ENCODE measurements at places on chromosomes 7 and 10.

DNA sequence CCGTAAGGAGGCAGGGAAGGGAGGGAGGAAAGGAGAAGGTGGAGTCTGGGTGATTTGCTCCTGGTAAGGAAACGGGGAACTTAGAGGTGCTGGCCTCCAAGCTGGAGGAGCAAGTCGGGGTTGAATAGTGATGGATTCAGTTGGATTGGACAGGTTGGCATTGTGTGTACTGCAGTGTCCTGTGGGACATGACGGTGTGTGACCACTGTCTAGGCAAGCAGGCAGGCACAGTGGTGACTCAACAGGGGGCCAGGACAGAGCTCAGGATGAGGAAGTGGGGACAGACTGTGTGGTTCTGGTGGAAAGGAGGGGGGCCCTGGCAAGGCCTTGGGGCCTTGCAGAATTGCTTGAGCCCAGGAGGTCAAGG lies 48.8 kb downstream of the COL26A1 start:
- no peak for DNase-seq

GRCh38 chr7:55189146-55189766 lies 170.4 kb downstream of the EGFR start:
- DNase-seq: no peak

DNA sequence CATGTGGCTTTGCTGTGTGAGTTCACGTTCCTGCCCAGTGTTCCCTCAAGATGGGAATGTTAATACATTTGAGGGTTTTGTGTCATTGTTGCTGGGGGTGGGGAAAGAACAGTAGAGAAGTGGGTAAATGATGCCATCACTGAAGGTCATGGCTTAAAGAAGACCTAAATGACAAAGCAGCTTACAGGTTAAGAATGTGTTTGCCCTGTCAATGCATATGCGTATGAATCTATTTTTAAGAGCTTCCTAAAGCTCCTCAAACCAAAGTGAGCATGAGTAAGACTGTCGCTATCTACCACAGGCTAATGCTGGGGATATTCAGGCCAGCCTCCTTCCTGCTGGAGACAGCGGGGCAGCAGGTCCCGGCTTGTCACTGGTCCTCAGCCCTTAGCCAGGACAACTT lies 162.9 kb downstream of the CREB5 start:
- DNase-seq: no peak

DNA sequence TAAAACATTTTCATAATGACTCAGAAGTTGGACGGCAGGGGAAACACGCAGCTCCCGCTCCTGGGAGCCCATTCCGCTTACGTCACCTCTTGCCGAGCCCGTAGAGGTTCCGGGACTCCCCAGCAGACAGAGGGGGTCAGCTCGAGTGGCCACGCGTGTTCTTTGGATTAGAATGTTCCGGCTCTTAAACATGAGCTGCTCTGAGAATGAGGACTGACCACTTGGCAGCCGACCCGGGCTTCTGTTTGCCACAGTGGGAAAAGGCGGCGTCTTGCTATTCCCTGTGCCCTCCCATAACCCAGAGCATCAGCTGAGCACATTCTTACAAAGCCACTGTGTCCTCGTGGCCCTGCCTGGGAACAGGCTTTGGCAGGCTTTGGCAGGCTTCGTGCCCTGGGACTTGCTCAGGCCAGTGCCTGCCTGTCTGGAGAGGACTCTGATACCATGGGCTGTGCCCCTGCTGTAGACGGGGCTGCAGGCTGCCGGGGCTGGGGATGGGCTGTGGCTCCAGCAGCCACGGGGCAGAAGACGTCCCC lies 40.1 kb downstream of the PFKP start:
- DNase-seq: peak; percentile 93

- no peak for DNase-seq
These were observed 31.3 kb downstream of the AGAP3 start for GRCh38 chr7:151117565-151117964.

GRCh38 chr7:157797361-157797760 lies 460.6 kb downstream of the DNAJB6 start:
- no peak for DNase-seq
